ENCODE measurements at places on chromosomes 2 and 18. TPM values are rescaled to one million over a fixed set of nuclear protein-coding genes. Genes with fewer than 3 reads are reported as not detected.

GRCh38 chr2:204779771-204780170 is 234.5 kb downstream of the PARD3B start:
- no peaks in the 10 kb centered on the region for H3K36me3 ChIP-seq
- no peak overlapping the region for H3K27ac ChIP-seq
- no peaks in the 10 kb centered on the region for H3K27me3 ChIP-seq
- no peak overlapping the region for H3K4me3 ChIP-seq
- no peaks in the 10 kb centered on the region for H3K4me1 ChIP-seq
- no peak for DNase-seq

DNA sequence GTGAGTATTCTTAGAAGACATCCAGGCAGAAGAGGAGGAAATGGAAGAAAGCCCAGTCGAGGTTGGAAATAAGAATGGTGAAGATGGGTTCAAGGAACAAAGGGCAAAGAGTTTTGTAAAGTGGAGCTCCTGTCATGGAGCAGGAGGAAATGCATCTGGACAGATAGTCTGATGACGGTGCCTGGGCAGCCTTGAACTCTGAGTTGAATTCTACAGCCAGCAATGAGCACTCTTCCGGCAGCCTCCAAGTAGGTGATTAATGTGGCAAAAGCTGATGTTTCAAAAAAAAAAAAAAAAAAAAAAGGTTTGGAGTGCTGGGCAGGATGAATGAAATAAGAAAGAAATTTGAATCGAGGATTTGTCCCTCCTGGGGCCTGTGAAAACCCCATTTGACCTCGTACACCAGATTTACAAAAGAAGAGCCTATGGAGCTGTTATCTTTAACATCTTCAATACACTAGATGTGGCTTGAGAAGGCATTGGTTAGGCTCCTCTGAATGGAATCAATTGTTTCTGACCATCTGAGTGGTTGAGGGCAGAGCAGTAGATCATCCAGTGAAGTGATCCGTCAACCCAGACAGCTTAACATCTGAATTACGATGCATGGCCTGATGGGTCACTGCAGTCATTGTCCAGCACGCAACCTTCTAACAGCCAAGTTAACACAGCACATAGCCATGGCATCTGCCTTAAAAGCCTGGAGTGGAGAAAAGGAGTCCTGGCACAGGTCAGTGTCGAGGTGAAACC is 449.7 kb downstream of the TXNL1 start:
- no peak overlapping the region for H3K27ac ChIP-seq
- no peaks in the 10 kb centered on the region for H3K27me3 ChIP-seq
- H3K4me1 ChIP-seq, result no peaks in the 10 kb centered on the region
- no peak for DNase-seq
- no peak overlapping the region for H3K4me3 ChIP-seq

Gene ARID5A
- total RNA-seq, result 11.6 TPM

Gene HOXD8
- total RNA-seq, result 23.4 TPM

GRCh38 chr2:126480033-126480432 is 175.9 kb upstream of the GYPC start:
- no peak overlapping the region for H3K4me3 ChIP-seq
- DNase-seq, result no peak
- no peaks in the 10 kb centered on the region for H3K4me1 ChIP-seq
- H3K27ac ChIP-seq, result no peak overlapping the region
- no peaks in the 10 kb centered on the region for H3K27me3 ChIP-seq
- no peaks in the 10 kb centered on the region for H3K36me3 ChIP-seq

GRCh38 chr18:22250591-22250996 is 81.2 kb downstream of the GATA6 start:
- no peak overlapping the region for H3K4me3 ChIP-seq
- H3K27ac ChIP-seq, result no peak overlapping the region
- H3K27me3 ChIP-seq, result peaks cover 17% of the 10 kb centered on the region
- DNase-seq, result peak; percentile 42
- H3K36me3 ChIP-seq, result no peaks in the 10 kb centered on the region

- H3K27ac ChIP-seq, result no peak overlapping the region
- H3K4me3 ChIP-seq, result no peak overlapping the region
- no peaks in the 10 kb centered on the region for H3K36me3 ChIP-seq
- no peak for DNase-seq
- H3K27me3 ChIP-seq, result no peaks in the 10 kb centered on the region
Measured at GRCh38 chr2:59276917-59277316, 1035.8 kb upstream of the FANCL start.

Gene C2orf76
- total RNA-seq, result 3.0 TPM

GRCh38 chr2:208373460-208374089 is 33.0 kb upstream of the PTH2R start:
- no peak overlapping the region for H3K27ac ChIP-seq
- H3K4me1 ChIP-seq, result peaks cover 16% of the 10 kb centered on the region
- H3K36me3 ChIP-seq, result no peaks in the 10 kb centered on the region
- peak; percentile 58 for DNase-seq
- H3K27me3 ChIP-seq, result peaks cover 25% of the 10 kb centered on the region

- H3K4me3 ChIP-seq, result no peak overlapping the region
- no peaks in the 10 kb centered on the region for H3K36me3 ChIP-seq
- H3K4me1 ChIP-seq, result no peaks in the 10 kb centered on the region
- no peak overlapping the region for H3K27ac ChIP-seq
- H3K27me3 ChIP-seq, result no peaks in the 10 kb centered on the region
Measured at GRCh38 chr2:186440506-186440905, 45.6 kb upstream of the ZC3H15 start.

- DNase-seq, result peak; percentile 90
- H3K27me3 ChIP-seq, result no peaks in the 10 kb centered on the region
- H3K27ac ChIP-seq, result peak overlapping the region; percentile 70
Measured at GRCh38 chr2:230751062-230751461, 38.4 kb downstream of the CAB39 start.

Gene AQP12B
- total RNA-seq, result not detected

Measured in GM23248 (cell line).